ENCODE measurements at places on chromosomes 5 and 9. TPM values are rescaled to one million over a fixed set of nuclear protein-coding genes. Genes with fewer than 3 reads are reported as not detected.

- DNase-seq, result no peak
Observed at GRCh38 chr5:29662876-29663275, 1530.6 kb upstream of the CDH6 start.

ORM2 gene
- total RNA-seq, result 0.32 TPM

DNA sequence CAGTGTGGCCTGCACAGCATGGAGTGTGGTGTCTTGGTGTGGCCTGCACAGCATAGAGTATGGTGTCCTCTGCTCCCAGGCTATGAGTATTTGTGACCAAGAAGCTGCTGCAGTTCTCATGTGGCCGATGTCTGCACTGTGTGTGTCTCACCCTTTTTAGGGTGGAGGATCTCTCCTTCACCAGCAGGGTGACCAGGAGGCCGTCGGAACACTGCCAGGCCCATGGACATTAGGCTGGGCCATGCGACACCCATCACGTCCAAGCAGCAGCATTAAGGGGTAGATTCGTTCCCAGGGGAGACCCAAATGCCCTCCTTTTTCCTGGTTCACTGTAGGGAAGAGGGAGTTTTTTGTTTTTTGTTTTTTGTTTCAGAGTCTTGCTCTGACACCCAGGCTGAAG is 115.3 kb upstream of the SPIN1 start:
- peak; percentile 54 for DNase-seq

DNA sequence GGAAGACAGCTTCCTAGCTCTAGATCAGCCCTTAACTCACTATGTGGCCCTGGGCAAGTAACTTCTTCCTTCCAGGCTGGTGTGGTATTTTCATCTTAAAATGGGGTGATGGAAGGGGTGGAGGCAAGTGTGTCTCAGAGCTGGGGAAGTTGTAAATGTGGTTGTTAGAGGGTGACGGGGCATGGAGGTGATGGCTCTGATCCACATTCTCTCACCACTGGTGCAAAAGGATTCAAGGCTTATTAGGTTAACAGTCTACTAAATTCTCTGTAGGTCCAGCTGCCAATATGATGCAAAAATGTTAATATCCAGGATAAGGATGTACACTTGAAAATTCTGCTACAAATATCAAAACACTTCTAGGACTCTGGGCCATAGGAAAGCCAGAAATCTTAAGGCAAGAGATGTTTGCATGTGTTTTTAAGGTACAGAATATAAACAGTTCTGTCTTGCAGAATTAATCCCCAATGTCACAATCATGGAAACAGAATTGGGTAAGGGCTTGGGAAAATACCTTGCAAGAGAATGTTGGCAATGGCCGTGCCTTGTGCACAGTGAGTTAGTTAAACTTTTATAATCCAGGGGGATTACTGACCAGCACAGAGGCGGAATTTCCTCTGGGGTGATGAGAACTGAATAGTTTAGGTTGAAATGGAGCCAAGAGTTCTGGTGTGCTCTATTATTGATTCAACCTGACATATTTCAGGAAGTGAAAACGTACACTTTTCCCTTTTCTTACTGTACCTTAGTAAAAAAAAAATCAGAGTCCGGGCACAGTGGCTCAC is 19.8 kb downstream of the TNFSF15 start:
- DNase-seq, result no peak

DNA sequence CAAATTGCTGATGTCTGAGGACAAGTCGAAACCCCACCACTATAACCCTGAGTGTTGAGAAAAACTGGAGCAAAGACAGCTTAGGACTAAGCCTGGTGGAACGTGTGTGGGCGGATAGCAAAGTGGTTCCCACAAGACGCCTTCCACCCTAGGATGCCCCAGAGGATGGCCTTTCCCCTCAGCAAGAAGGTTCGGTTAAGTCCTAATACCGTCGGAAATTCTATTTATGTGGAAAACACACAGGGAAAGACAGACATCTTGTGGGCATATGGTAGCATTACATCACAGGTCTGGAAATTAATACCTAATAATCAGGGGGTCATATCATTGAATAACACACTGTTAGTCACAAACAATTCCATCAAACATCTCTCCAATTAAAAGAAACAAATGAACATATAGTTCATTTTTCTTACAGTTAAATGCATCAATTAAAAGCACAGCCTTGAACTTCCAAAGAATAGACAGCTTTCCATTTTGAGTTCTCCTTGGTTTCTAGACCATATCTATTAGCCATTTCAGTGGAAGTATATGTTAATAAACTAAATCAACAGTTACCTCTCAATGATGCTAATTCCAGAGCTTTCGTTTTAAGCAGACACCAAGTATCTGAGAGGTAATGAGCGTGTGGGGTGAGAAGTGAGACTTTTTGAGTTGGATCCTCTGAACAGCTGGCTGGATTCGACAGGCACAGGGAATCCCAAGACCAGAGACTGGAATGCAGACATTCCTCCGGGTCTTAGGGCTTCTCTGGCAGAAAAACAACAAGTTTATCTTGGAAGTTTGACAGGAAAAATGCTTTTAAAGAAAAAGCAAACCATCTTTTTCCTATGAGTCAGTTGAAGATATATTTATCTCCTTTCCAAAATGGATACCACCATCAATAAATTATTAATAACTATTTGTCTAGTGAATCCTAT is 2.9 kb upstream of the ICE1 start:
- no peak for DNase-seq

DNA sequence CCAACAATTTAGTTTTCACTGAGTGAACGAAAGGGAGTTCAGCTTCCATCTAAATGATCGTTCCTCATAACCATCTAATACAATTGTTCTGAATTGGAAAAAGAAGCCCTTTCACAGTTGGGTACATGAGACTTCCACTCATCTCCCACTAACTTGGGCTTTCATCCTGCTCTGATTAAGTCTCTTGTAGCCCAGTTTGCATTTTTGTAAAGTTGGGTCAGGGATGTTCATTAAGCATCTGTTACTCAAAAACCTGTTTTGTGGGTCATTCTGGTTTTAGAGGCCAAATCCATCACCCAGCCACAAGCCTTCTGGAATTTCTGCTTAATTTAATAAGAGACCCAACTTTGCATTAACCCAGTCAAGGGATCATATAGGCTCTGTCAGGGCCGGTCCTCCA is 385.3 kb downstream of the BNC2 start:
- DNase-seq, result no peak

DNA sequence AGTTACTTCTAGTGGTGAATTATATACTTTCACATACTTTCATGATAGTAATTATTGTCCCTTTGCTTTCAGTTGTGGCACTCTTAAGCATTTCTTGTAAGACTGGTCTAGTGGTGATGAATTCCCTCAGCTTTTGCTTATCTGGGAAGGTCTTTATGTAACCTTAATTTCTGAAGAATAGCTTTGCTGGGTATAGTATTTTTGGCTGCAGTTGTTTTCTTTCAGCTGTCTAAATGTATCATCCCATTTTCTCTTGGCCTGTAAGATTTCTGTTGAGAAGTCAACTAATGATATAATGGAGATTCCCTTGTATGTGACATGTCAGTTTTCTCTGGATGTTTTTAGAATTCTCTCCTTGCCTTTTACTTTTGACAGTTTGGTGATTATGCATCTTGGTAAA is 41.0 kb downstream of the TMEM38B start:
- no peak for DNase-seq

TLX3 gene
- total RNA-seq, result not detected

CYLC2 gene
- not detected for total RNA-seq

GRCh38 chr5:139148306-139148705 is 49.9 kb downstream of the SIL1 start:
- DNase-seq, result no peak

GLRA1 gene
- not detected for total RNA-seq

GRCh38 chr9:123637606-123637944 is 281.6 kb downstream of the CRB2 start:
- DNase-seq, result no peak

- no peak for DNase-seq
Observed at GRCh38 chr9:127813686-127814226, 11.1 kb downstream of the FPGS start.

GRCh38 chr5:136115183-136115865 is 17.3 kb upstream of the SMAD5 start:
- no peak for DNase-seq

GTF2H2C gene
- 11.1 TPM for total RNA-seq

TOR2A gene
- total RNA-seq, result 4.4 TPM

- DNase-seq, result no peak
Observed at GRCh38 chr5:157594257-157594656, 18.7 kb upstream of the ADAM19 start.

GRCh38 chr5:150401076-150401375 is 11.7 kb downstream of the CD74 start:
- DNase-seq, result no peak

DNA sequence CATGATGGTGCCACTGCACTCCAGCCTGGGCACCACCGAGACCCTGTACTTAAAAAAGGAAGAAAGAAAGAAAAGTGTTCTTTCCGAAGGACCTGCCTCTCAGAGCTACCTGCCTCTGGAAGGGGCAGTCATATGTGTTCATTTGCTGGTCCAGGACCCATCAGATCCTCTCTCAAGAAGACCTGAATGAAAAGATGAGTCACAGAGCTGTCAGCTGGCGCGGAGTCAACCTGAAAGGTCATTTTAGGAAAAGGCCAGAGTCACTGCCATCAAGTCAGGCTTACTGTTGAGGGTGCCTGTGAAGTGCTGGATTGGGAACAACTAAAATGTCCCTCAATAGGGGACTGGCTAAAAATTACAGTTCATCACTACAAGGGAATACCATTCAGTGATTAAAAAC is 14.9 kb upstream of the HRH2 start:
- no peak for DNase-seq

GRCh38 chr5:151036556-151036955 is 16.2 kb downstream of the GPX3 start:
- no peak for DNase-seq

N4BP3 gene
- 2.0 TPM for total RNA-seq

DNA sequence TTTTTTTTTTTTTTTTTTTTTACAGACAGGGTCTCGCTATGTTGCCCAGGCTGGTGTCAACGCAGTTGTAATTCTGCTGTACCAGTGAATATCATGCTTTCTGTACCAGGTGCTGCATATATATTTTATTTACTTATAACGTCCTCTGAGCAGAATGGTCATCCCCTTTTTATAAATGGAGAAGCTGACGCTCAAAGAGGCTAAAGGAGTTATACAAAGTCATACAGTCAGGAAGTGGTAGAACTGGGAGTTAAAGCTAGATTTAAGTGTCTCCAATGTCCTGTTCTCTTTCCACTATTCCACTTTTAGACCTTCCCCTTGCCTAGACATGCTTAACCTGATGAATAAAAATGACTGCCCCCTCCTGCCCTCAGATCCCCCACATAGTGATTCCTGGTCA is 1.2 kb upstream of the SIL1 start:
- no peak for DNase-seq

- DNase-seq, result no peak
Observed at GRCh38 chr9:86598411-86599239, 244.4 kb upstream of the TUT7 start.

DNA sequence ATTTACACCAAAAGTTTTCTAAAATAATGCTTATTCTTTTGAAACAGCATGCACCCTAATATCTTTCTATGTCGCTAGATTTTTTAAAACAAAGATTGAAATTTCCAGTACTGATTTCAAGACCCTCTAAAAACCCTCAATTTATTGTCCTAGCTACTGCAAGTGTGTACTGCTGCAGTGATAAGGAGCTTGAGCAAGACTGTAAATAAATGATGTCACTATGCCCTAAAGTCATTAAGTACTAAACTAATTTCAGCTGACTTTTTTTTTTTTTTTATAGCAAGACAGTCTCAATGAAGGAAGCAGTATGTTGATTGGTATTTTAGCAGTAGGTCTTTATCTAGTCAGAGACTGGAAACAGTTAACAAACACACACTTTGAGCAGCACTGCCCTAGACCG is 12.2 kb upstream of the MIER3 start:
- no peak for DNase-seq

GRCh38 chr5:142974409-142974808 is 204.2 kb downstream of the ARHGAP26 start:
- DNase-seq, result no peak

DNA sequence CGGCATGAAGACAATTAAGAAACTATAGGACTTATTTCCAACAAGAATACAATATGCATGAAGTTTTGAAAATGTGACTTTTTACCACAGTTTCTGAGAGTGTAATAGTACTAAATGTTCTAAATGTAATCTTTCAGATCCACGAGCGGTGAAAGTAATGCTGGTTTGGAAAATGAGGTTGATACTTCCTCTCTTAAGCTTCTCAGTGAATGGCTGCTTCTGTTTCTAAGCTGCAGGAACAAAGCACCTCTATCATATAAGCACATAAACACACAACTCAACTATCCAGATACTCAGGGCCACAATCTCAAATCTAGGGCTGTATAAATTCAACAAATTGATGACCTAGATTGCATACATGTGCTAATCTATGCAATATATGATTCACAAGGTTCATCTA is 78.3 kb downstream of the LIFR start:
- no peak for DNase-seq

FSD1L gene
- 10.8 TPM for total RNA-seq

DNA sequence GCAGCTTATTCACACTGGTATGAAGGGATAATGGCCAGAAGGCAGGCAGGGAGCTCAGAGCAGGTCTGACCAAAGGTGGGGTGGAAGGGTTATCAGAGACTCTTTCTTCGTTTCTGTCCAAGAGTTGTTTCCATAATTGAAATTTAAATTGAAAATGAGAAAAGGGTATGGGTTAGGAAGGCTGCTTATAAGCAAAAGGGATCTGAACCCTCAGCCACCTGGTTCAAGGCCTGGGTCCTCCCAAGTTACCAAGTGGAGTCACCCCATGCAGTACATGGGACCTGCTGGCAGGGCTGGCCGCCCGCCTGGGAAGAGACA is 17.8 kb downstream of the EEIG1 start:
- DNase-seq, result no peak

DNA sequence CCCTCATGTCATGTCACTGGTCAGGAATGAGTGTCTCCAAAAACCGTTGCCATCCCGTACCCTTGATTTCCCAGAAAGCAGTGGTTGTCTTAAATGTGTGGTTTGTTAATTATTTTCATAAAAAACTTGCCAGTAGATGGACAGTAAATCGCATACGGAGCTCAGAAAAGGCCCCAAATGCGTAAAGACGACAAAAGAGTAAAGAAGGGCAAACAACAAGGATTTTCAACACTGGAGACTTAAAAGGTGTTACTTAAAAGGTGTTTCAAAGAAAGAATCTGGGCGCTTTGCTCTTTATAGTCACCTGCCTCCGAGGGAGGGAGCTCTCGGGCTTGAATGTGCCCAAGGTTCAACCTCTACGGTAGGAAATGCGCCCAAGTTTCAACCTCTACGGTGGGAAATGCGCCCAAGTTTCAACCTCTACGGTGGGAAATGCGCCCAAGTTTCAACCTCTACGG is 734 bp downstream of the KIF27 start:
- DNase-seq, result no peak

CDX1 gene
- 0.16 TPM for total RNA-seq

DNA sequence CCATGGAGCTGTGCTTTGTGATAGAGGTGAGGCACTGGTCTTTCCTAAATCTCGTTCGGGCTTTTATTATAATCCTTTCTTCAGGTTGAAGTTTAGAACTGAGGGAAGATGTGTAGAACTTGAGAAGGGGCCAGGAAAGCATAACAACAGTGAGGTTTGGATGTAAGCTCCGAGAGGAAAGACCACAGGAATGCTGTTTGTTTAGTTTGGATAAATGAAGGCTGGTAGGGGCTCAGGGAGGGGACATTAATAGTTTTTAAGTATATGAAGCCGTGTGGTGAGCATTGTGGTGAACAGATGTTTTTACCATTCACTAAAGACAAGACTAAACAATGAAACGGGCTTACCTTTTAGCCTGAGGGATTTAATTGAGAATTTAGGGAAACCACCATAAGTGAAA is 130.8 kb downstream of the ARHGAP26 start:
- no peak for DNase-seq

Measured in cardiac septum (tissue), 1 donor.